ENCODE measurements at places on chromosomes 2 and 18.

- no peak for DNase-seq
These were observed 5.2 kb upstream of the TRAF3IP1 start for GRCh38 chr2:238315031-238315595.

DNA sequence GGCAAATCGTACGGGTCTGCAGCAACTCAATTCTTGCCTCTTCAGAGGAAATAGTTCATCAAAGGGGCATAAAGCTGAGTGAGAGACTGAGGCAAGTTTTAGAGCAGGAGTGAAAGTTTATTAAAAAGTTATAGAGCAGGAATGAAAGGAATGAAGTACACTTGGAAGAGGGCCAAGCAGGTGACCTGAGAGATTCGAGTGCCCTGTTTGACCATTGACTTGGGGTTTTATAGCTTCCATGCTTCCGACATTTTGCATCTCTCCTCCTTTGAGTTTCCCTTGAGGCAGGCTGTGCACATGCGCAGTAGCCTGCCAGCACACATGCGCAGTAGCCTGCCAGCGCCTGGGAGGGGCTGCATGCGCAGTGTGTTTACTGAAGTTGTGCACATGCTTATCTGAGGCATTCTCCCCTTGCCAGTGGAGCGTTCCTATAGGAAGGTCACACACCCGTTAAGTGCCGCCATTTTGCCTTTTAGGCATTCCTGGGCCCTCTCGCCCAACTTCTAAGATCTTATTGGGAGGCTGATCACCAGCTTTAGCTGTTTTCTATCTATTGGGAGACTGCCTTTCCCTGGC is 265.5 kb upstream of the MGAT5 start:
- DNase-seq = no peak

DNA sequence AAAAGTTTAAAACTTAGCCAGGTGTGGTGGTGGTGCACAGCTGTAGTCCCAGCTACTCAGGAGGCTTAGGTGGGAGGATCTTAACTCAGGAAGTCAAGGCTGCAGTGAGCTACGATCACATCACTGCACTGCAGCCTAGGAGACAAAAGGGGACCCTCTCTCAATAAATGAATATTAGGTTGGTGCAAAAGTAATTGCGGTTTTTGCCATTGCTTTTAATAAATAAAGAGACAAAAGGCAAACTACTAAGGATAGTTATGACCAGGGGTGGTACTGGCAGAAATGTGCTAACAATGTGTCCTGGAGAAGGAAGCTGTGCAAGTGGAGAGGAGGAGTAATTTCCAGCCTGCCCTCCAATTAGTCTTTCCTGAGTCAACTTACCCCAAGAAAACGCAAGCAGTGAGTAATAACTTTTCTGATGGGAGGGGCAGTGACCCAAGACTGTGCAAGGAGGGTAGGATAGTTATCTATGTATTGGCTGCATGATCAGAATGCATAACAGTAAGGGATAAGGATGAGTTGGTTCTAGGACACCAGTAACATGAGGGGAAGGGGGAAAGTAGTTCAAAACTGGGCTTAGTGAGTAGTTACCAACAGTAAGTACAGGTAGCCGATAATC is 1.5 kb downstream of the EXOC6B start:
- DNase-seq = no peak

GRCh38 chr18:6811816-6812215 is 82.3 kb downstream of the ARHGAP28 start:
- DNase-seq = no peak

DNA sequence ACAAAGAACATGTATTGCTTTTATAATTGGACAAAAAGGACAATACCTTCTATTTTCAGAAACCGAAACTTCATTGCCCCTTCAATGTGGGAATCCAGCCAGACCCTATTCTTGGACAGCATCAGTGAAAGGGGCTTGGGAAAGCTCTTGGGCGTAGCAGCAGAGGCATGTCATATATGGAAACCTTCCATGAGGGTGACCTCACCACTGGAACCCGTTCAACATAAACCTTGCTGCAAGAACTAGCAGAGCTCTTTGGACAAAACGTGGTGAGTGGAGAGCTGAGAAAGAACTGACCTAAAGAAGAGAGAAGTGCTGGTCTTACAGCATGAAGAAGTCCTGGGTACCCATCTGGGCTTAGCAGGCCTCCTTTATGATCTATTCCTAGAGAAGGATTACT is 22.7 kb upstream of the ACTG2 start:
- DNase-seq = no peak
